Activated T-helper 17 cell treated with anti-CD3 and anti-CD28 coated beads, Interleukin-2, amount 50 U/mL, for 72 hours (primary cell): ENCODE measurements at places on chromosomes 7 and 10.

GRCh38 chr7:68562323-68562899 lies 1035.9 kb upstream of the AUTS2 start:
- ATAC-seq, result no peak

- peak; percentile 88 for ATAC-seq
Observed at GRCh38 chr10:42367532-42368230, 270.7 kb downstream of the ZNF33B start.

- no peak for ATAC-seq
Observed at GRCh38 chr7:36881233-36881874, 157.1 kb upstream of the AOAH start.

GRCh38 chr7:69832356-69832755 lies 234.1 kb downstream of the AUTS2 start:
- ATAC-seq, result no peak

DNA sequence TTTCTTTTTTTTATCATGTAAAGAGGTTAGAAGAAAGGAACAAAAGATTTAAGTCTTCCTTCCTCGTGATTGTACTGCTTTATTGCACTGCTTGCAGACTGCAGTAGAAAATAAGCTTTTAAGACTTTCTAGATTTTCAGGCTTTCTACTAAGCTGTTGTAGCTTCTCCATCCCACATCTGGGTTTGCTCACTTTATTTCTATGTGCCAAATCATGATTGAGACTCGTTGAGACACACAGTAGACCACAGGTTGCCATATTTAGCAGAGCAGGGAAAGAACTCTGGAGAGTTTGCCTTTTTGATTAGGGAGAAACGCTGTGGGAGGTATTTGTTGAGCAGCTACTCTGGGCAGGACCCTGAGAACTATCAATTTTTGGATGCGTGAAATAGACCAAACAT lies 89.2 kb upstream of the BTBD16 start:
- no peak for ATAC-seq

DNA sequence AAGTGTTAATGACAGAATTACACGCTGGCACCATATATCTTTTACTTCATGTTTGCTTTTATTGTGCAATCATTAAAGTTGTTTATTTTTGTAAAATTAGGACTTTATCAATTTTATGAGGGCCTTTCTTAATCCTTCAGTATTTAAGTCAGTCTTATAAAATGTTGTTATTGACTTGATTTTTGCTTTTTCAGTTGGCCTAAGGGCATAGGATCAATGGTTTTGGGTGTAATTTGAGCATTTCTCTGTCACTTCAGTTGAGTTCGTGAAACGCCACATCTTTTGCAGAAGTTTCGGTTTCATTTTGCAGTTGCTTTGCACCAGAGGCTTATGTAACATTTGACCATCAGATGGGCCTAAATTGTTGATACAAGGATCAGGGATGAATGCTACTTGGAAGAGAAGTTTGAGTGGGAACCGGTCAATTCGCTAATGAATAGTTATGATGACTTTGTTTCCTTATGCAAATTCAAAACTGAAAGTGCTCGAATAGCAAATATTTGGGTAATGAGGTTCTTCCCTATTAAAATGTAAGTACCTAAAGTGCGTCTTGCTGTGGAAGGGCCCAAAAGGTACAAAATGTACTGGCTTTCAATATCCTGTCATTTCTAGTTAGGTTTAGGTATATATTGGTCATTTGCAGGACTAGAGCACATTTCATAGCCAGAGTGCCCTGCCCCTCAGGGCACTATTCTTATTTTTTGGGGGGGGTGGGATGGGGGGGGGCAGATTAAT lies 340.9 kb downstream of the LRMDA start:
- no peak for ATAC-seq

DNA sequence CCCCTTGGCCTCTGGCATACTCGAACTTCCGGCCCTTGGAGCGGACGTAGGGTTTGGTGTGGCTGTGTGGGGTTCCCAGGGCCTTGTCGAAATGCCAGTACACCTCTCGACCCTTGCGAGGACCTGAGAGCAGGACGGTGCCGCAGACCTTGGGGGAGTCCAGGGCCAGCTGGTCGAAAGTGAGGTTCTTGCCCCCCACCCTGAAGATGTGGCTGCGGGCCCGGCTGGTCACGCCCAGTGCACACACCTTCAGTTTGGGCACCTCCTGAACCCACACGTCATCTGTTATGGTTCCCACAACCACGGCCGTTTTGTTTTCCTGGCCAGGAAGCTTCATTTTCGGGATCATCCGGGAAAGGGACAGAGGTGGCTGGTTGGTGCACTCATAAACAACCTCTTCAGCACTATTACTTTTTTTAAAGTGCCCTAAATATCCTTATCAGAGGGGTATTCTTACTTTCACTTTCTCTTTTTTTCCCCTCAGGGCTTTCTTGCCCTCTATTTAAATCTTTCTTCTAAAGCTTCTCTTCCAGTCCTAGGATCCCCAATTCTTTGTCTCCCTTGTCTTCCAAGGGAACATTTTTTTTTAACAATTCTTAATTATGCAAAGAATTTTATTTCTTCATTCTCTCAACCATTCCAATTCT lies 44.9 kb upstream of the FAM3C start:
- no peak for ATAC-seq

GRCh38 chr10:58757352-58758065 lies 244.8 kb downstream of the BICC1 start:
- no peak for ATAC-seq

DNA sequence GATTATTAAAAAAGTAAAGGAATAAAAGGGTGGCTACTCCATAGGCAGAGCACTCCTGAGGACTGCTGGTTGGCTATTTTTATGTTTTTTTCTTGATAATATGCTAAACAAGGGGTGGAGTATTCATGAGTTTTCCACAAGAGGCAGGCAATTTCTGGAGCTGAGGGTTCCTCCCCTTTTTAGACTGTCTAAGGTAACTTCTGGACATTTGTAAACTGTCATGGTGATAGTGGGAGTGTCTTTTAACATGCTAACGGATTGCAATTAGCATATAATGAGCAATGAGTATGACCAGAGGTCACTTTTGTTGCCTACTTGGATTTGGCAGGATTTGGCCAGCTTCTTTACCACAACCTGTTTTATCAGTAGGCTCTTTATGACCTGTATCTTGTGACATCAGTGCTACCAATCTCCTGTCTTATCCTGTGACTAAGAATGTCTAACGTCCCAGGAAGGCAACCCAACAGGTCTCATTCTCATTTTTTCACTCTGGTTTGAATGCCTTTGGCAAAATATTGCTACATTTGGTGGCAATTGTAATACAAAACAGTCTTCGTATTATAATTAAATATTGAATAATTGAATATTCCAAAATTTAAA lies 587.8 kb upstream of the POM121L12 start:
- ATAC-seq, result no peak

DNA sequence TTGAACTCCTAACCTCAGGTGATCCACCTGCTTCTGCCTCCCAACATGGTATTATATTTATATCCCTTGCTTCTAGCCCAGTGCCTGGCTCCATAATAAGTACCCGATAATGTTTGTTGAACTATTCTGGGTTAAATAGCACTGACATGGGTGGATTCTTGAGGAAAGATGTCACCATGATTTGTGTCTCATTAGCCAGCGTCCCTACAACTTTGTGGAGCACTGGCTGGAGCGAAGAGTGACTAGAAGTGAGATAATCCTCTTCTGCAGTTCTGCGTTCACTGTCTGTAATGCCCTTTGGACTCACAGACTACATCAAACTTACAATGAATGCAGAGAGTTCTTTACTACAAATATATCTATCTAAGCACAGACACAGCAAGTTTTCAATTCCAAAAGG lies 16.9 kb upstream of the AKR1E2 start:
- ATAC-seq, result no peak

DNA sequence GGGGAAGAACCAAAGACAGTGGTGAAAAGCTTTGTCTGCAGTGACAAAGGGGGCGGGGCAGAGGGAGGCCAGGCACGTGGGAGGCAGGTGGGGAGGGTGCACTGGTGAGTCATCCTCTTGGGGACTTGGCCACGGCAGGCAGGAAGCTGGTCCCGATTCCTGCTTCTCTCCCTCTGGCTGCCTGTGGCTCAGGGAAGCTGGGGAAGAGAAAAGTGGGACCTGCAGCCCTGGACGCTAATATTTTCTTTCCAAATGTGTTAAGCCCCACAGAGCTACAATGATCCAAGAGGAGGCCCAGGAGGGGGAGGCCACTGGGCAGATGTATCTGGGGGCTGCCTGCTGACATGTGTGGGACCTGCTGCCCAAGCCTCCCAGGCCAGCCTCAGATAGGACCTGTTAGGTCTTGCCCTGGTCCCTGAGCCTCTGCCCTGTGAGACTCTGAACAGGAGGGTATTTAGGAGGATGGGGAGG lies 231.8 kb downstream of the KCNMA1 start:
- ATAC-seq, result no peak

GRCh38 chr10:3647074-3647473 lies 137.9 kb downstream of the KLF6 start:
- peak; percentile 73 for ATAC-seq

DNA sequence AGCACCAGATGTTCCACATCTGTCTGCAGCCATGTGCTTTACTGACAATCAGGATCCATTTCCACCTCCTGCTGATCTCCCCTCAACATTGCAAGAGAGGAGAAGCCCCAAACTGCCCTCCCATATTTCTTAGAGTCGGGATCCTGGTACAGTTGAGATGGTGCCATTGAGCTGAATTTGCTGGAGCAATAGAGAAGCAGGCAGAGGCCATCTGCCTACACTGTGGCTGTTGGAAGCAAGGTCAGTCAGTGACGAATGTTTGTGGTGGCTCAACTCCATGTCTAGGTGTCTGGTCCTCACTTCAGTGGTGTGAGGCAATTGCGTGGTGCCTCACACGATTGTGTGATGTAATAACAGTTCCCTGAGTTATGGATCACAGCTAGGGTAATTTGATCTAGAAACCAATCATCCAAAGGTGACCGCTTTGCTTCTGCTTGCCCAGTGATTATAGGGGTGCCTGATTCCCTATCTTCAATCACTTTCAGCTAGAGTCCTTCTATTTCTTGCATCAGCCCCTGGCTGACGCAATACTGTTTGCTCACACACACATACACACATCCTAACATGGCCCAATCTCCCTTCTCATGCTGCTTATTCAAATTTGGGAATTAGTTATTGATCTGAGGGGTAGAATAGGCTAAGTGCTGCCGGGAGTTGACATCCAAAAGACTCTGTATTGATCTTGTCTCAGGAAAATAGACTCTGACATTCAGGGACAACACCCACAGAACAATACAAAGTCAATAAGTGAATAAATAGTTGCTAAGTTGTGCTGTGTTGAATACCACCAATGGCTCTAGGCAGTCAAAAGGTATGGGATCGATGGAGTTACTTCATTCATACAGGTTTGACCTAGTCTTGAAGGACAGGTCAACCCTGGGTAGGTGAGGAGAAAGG lies 46.1 kb upstream of the SLC35B4 start:
- no peak for ATAC-seq

- ATAC-seq, result no peak
Observed at GRCh38 chr7:5248201-5248885, 34.4 kb upstream of the SLC29A4 start.

DNA sequence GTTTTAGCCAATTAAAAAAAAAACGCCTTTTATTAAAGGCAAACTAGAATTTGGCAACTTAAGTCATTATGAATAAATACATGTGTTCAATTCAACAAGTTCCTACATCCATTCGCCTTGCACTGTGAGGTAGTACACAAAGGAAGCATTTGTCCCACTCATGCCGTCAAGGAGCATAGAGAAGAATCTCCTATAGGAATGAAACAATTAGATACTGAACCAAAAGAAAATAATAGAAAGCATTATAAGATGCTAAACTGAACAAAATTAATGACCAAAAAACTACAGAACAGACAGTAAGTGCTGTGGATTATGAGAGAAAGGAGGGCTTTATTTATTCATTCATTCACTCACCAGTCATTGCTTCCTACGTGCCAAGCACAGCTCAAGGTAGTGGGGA lies 42.2 kb downstream of the SNX13 start:
- ATAC-seq, result no peak

DNA sequence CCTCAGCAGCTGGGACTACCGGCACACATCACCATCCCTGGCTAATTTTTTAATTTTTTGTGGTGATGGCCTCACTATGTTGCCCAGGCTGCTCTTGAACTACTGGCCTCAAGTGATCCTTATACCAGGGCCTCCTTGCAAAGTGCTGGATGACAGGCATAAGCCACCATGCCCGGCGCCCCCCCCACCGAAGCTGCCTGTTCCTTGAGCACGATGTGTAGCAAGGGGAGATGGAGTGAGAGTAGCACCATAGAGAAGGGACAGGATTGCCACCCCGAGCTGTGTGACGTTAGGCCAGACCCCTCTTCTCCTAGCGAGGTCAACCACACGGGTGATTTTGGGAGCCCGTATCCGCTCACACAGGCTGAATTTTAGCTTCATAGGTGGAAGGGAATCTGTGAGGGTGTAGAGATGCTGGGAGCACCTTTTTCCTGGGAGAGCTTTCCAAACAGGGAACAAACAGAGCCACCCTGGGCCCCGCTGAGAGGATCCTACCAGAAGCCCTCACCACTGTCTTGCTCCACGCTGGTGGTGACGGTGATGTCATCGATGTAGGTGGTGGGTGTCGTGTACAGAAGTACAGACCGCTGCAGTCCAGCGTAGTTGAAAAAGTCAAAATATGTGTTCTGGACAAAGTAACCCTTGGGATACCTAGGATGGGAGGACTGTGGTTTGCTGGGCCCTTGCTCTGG lies 3.0 kb downstream of the GUSB start:
- ATAC-seq, result no peak

GRCh38 chr10:58982470-58983239 lies 193.8 kb upstream of the PHYHIPL start:
- ATAC-seq, result no peak

GRCh38 chr10:91460681-91461080 lies 50.5 kb downstream of the HECTD2 start:
- ATAC-seq, result no peak

- no peak for ATAC-seq
Observed at GRCh38 chr7:13189668-13190067, 502.2 kb downstream of the ARL4A start.

- ATAC-seq, result no peak
Observed at GRCh38 chr7:81774551-81774950, 4.7 kb upstream of the HGF start.

- no peak for ATAC-seq
Observed at GRCh38 chr7:135448753-135449152, 61.1 kb downstream of the CNOT4 start.

DNA sequence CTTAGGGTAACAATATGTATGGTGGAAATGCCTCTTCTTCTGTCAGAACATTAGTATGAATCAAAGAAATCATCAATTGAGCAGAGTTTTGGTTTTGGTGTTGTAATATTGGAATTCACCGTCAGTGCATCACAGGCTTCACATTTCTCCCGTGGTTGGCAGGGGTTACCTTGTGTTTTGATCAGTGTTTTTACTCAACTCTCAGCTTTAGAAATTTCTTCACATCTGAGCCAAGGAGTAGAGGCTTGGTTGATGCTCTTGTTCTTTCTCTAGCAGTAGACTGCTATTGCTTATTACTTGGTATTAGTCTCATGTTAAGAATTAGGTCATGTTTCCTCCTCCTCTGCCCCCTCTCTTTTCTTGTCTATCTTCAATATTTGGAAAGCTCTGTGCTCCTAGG lies 188.8 kb upstream of the SMIM30 start:
- ATAC-seq, result no peak

GRCh38 chr7:147012666-147013065 lies 896.1 kb downstream of the CNTNAP2 start:
- no peak for ATAC-seq

- ATAC-seq, result peak; percentile 76
Observed at GRCh38 chr10:12465385-12466136, 116.2 kb downstream of the CAMK1D start.

GRCh38 chr7:102097601-102098161 lies 189.0 kb upstream of the SH2B2 start:
- ATAC-seq, result no peak

- no peak for ATAC-seq
Observed at GRCh38 chr7:26520483-26520882, 228.8 kb downstream of the SNX10 start.

GRCh38 chr7:4960363-4960762 lies 1.4 kb upstream of the MMD2 start:
- no peak for ATAC-seq
